GM04504 (cell line): ENCODE measurements at places on chromosomes 16 and 17.

GRCh38 chr17:81388612-81389367 lies 6.5 kb upstream of the BAHCC1 start:
- no peak for DNase-seq

DNA sequence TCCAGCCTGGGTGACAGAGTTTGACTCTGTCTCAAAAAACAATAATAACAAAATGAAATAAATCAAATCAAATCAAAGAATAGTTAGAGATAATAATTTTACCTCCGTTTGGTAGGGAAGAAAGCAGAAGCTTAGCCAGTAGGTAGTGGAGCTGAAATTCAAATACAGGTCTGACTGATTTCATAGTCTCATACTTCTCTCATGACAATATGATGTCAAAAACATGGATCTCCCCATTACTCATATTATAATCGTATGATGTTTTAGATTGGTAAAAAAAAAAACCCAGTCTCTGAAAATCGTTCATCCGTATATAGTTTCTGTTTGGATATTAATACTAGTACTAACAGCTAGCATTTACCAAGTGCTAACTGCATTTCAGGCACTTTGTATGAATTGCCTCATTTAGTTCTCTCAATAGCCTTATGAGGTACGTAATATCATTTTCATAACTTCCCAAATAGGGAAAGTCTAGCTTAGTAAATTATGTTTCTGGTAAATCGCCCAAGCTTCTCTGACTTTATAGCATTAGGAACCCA lies 48.7 kb downstream of the CDH8 start:
- DNase-seq: no peak

- DNase-seq: peak; percentile 8
These were observed 31.9 kb upstream of the CPHXL start for GRCh38 chr16:75758215-75758614.

- DNase-seq: no peak
These were observed 169.6 kb downstream of the KCNJ2 start for GRCh38 chr17:70338946-70339354.

GRCh38 chr16:84879569-84880487 lies 60.0 kb downstream of the CRISPLD2 start:
- no peak for DNase-seq

DNA sequence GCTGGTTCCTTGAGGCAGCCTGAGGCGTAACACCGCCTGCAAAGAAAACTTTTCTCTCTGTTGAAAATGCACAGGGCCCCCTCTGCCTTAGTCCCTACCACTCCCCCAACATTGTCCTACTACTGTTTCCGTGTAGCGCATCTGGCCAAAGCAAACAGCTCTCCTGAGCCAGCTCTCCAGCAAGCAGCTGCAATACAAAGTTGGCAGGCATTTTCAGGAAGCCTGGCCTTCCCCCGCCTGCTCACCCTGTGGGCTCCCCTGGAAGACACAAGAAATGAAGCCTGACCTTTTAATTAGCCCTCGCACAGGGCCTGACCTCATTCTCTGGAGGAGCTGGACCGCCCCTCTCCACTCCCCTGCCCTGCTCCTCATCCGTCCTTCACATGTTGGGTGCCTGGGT lies 66.7 kb downstream of the SOX9 start:
- no peak for DNase-seq

GRCh38 chr16:71407731-71408130 lies 34.1 kb downstream of the TLE7 start:
- DNase-seq: no peak

DNA sequence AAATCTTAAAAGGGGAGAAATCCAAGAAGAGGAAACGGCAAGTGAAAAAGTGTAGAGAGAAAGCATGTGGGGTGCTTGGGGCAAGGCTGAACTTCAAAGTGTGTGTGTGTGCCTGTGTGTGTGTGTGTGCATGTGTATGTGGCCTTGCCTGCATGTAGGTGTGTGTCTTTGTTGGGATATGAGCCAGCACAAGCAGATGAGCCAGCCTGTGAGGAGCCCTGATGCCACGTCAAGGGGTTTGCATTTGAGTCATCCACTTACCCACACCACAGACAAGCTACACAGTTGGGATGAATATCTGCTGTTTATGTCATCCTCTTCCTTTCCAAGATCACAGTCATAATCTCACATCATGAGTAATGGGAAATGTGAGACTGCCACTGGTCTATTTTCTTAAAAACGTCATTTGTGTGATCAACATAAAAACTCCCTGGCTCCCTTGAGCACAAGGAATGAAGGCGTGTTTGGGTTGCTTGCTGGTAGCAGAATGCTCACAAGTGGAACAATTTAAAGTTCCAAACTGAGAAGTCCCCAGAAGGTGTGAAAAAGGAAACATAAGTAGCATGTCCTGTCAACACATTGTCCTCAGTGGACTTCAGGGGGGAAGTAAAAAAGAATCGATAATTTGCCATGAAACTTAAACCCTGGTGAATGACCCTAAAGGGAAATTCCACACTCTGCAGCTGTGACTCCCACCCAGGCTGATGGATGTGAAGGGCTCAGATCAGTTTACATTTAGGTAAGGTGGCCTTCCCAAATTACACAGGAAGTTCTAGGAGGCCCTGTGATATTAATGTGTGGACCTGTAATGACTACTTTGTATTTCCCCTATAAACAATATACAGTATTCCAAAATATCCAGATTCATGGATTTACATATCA lies 14.7 kb downstream of the KCTD19 start:
- DNase-seq: peak; percentile 98
